ENCODE measurements at places on chromosomes 2 and 18. TPM values are rescaled to one million over a fixed set of nuclear protein-coding genes. Genes with fewer than 3 reads are reported as not detected.

GRCh38 chr2:175103191-175103590, 64.8 kb downstream of the ATF2 start:
- no peaks in the 10 kb centered on the region for H3K4me1 ChIP-seq
- no peak overlapping the region for H3K27ac ChIP-seq
- no peaks in the 10 kb centered on the region for H3K27me3 ChIP-seq
- no peak for DNase-seq

Gene NEB
- total RNA-seq, result under 0.01 TPM

Gene TXNDC9
- total RNA-seq, result 41.3 TPM

DNA sequence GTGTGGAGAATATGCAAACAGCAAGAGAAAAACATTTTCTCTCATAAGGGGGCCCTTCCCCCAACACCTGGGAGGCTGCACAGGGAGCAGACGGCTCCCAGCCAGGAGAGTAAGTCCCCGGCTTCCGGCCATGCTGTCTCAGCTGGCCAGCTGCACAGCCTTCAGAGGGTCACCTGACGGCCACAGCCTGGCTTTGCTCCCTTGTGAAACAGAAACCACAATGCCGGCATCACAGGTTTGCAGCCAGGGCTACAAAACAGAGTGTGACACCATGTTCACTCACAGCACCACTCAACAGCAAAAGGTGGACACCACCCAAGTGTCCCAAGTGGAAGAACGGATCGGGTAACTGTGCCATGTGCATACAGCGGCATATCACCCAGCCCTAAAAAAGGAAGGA, 86.9 kb upstream of the GPC1 start:
- H3K36me3 ChIP-seq, result no peaks in the 10 kb centered on the region
- H3K4me3 ChIP-seq, result no peak overlapping the region
- no peaks in the 10 kb centered on the region for H3K27me3 ChIP-seq
- no peaks in the 10 kb centered on the region for H3K4me1 ChIP-seq
- no peak overlapping the region for H3K27ac ChIP-seq

GRCh38 chr2:189391201-189391600, 50.1 kb upstream of the WDR75 start:
- no peaks in the 10 kb centered on the region for H3K27me3 ChIP-seq
- no peak for DNase-seq
- no peaks in the 10 kb centered on the region for H3K36me3 ChIP-seq
- no peak overlapping the region for H3K27ac ChIP-seq

- no peaks in the 10 kb centered on the region for H3K27me3 ChIP-seq
- H3K36me3 ChIP-seq, result no peaks in the 10 kb centered on the region
- peaks cover 54% of the 10 kb centered on the region for H3K4me1 ChIP-seq
- no peak for DNase-seq
Measured at GRCh38 chr2:62740221-62740620, 34.7 kb downstream of the EHBP1 start.

DNA sequence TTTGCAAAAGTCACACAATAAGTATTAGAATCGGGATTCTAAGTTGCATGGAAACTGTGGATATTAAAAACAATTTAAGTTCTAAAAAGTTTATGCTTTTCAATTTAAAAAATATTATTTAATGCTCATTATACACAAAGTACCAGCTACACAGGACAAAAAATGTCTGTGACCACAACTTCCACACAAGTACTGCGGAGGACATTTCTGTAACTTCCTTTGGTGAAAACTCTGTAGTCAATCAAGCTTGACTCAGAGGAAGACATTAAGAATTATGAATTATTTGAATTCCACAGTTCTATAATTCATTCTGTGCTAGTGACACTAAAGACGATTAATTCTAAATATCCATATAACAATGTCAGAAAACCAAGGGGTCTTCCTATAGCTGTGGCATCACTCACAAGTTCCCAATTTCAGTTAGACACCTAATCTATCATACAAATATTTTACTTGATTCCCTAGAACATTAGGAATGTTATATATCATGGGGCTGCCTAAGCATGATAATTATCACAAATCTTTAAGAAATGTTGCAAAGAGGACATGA, 120.5 kb downstream of the AFF3 start:
- H3K4me3 ChIP-seq, result no peak overlapping the region
- H3K4me1 ChIP-seq, result no peaks in the 10 kb centered on the region
- H3K36me3 ChIP-seq, result no peaks in the 10 kb centered on the region
- no peak overlapping the region for H3K27ac ChIP-seq
- no peaks in the 10 kb centered on the region for H3K27me3 ChIP-seq
- no peak for DNase-seq

- H3K4me1 ChIP-seq, result no peaks in the 10 kb centered on the region
- no peaks in the 10 kb centered on the region for H3K36me3 ChIP-seq
- H3K27me3 ChIP-seq, result no peaks in the 10 kb centered on the region
- DNase-seq, result no peak
- no peak overlapping the region for H3K4me3 ChIP-seq
Measured at GRCh38 chr2:105395691-105396090, 3.2 kb downstream of the FHL2 start.

Gene THUMPD2
- 13.9 TPM for total RNA-seq
